Uterus (tissue), 4 donors: ENCODE measurements at places on chromosomes 7 and 10. TPM values are rescaled to one million over a fixed set of nuclear protein-coding genes. Genes with fewer than 3 reads are reported as not detected.

TMEM130 gene
- total RNA-seq = not detected

SPDYE2B gene
- total RNA-seq = not detected

DNA sequence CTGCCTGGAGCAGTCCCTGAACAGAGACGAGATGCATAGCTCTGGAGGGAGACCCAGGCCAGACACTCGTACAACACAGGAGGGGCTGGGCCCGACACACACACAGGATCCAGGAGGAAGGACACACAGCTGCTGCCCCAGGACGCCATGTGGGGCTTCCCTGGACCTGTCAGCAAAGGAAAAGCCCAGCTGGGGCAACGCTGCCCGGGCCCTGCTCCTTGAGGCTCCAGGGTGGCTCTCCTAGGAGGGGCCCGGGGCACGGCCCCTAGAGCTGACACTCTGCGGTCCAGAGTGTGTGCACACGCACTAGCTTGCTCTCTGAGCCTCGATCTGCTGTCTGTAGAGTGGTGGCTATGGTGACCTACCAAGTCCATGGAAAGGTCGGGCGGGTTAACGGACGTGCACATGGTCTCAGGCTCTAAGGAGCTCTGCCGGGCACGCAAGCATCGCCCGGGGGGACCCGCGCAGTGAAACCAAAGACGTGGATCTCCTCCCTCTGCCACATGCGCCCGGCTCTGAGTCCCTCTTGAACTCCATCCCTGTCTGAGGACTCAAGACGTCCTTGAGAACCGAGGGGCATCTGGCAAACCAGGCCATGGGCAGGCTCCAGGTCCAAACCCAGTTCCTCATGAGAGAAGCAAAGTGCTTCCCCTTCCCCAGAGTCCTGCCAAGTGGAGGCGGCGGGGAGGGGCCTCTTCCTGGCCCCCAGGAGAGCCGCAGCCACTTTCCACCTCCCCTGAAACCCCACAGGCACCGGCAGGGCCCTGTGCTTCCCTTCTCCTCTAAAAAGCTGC, 279.0 kb downstream of the ELFN1 start:
- H3K36me3 ChIP-seq = no peaks in the 10 kb centered on the region
- H3K4me1 ChIP-seq = no peaks in the 10 kb centered on the region
- no peak overlapping the region for H3K27ac ChIP-seq
- no peaks in the 10 kb centered on the region for H3K27me3 ChIP-seq
- no peak overlapping the region for H3K4me3 ChIP-seq

GRCh38 chr10:91726355-91726754, 71.9 kb upstream of the TNKS2 start:
- no peaks in the 10 kb centered on the region for H3K36me3 ChIP-seq
- no peaks in the 10 kb centered on the region for H3K4me1 ChIP-seq
- DNase-seq = no peak
- H3K27ac ChIP-seq = no peak overlapping the region
- H3K4me3 ChIP-seq = no peak overlapping the region

PODXL gene
- total RNA-seq = 38.5 TPM

INHBA gene
- total RNA-seq = 5.4 TPM

EVX1 gene
- total RNA-seq = not detected

MRLN gene
- total RNA-seq = not detected

TEX47 gene
- not detected for total RNA-seq

DNA sequence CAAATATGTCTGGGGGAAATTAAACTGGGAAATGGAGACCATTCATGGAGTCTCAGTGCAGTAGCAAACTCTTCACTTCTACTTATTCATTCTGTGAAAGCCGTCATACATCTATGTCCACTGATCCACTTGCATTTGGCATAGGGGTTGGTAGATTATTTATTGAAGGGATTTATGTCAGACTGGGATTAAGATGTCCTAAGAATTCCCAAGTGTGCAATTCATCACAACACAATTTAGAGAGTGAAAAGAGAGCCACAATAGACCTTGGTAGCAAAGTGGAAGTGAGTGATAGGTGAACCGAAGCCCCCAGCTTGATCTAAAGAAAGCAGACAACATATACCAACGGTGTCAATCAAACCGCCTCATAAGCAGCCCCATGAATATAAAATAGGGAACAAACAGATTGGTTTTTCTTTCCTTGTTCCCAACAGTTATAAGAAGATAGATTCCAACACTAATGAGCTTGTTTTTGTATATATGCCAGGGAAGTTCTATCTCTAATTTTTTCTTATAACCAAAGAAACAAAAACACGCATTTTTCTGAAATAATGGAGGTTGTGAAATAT, 234.3 kb downstream of the CACNA2D1 start:
- H3K4me1 ChIP-seq = no peaks in the 10 kb centered on the region
- no peak overlapping the region for H3K27ac ChIP-seq
- no peak for DNase-seq
- no peaks in the 10 kb centered on the region for H3K27me3 ChIP-seq

GRCh38 chr10:86963341-86963919, 4.9 kb upstream of the ADIRF start:
- H3K36me3 ChIP-seq = no peaks in the 10 kb centered on the region
- DNase-seq = no peak
- no peaks in the 10 kb centered on the region for H3K27me3 ChIP-seq
- H3K27ac ChIP-seq = no peak overlapping the region
- no peak overlapping the region for H3K4me3 ChIP-seq

- peak overlapping the region; percentile 77 for H3K27ac ChIP-seq
- no peak overlapping the region for H3K4me3 ChIP-seq
- no peak for DNase-seq
Observed at GRCh38 chr7:17663061-17663675, 277.1 kb downstream of the SNX13 start.

- H3K36me3 ChIP-seq = no peaks in the 10 kb centered on the region
- no peak overlapping the region for H3K27ac ChIP-seq
- no peaks in the 10 kb centered on the region for H3K4me1 ChIP-seq
- H3K4me3 ChIP-seq = no peak overlapping the region
- no peak for DNase-seq
Observed at GRCh38 chr7:117302396-117302795, 20.5 kb downstream of the WNT2 start.

DNA sequence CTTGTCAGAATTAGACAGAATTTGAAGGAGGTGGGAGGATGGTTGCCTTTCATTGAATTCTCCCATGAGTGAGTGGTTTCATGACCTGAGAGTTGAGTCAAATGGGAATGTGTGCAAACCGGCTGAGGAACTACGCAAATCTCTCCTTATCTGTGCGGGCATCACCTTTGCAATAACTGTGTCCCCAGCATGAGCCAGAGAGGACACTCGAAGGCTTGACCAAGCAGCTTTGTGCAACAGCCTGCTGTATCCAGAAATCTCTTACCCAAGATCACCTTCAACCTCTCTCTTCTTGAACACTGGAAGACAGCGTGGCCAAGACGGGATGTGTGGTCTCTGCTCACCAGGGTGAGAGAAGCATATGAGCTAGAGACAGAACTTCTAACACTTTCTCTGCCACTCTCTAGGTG, 93.8 kb upstream of the IKZF1 start:
- no peak overlapping the region for H3K27ac ChIP-seq
- H3K36me3 ChIP-seq = no peaks in the 10 kb centered on the region
- H3K27me3 ChIP-seq = no peaks in the 10 kb centered on the region
- no peak overlapping the region for H3K4me3 ChIP-seq
- DNase-seq = no peak

DNA sequence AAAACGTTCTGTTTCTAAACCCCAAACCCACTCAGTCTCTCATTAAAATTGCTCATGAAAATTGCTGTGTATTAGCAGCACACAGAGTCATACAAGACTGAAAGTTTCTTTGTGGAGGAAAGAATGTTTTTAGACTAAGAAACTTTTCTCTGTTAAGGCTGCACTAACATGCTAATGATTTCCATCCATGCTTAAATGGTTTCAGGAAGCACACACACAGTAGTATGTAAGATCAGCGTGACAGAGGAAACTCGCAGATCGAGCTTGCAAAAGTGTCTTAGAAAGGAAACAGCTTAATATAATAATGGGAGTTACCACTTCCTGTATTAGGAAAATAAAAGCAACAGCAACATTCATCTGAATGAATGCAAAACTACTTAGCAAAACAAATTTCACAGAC, 112.7 kb downstream of the ICA1 start:
- H3K27me3 ChIP-seq = no peaks in the 10 kb centered on the region
- no peaks in the 10 kb centered on the region for H3K36me3 ChIP-seq
- H3K4me3 ChIP-seq = no peak overlapping the region
- no peaks in the 10 kb centered on the region for H3K4me1 ChIP-seq
- no peak for DNase-seq
- H3K27ac ChIP-seq = peak overlapping the region; percentile 40

MNX1 gene
- not detected for total RNA-seq

DNA sequence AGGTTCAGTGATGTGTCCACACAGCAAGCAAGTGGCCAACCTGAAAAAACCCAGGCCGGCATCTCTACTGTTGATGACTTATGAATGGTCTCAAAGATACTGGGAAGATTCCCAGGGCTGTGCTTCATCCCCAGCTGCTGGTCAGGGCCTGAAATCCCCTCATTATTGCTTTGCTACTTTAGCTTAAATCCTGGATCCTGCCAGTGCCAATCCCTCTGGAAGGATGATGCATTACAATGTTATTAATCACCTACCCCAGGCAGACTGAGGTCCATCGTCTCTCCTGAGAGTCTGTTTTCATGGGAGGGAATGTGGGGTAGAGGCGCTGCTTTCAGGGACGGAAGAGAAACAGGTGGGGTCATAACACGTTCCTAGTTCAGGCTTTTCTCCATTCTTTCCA, 371.6 kb downstream of the RPS24 start:
- peak; percentile 11 for DNase-seq
- no peaks in the 10 kb centered on the region for H3K27me3 ChIP-seq
- no peak overlapping the region for H3K4me3 ChIP-seq
- H3K36me3 ChIP-seq = no peaks in the 10 kb centered on the region

DNA sequence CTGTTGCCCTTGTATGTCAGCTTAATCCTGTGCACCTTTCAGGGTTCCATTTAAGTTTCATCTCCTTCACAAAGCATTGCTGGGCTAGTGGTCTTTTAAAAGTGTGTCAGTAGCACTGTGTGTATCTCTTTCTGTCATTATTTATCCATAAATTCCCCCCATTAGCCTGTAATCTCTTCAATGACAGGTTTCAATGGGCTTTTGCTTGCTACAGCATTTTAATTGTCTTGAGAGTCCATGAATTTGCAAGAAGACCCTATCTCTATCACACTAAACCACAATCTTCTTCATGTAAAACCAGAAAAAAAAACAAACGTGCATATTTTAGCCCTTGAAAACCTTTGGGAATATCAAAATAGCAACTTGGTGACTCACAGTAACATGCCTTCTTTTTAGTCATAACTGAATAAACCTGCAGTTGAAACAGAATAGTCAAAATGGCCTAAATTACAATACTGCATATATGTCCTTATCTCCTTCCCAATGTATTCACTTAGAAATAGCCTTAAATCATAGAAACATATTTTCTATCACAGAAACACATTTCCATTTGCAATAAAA, 118.6 kb downstream of the PON1 start:
- no peaks in the 10 kb centered on the region for H3K36me3 ChIP-seq

DNA sequence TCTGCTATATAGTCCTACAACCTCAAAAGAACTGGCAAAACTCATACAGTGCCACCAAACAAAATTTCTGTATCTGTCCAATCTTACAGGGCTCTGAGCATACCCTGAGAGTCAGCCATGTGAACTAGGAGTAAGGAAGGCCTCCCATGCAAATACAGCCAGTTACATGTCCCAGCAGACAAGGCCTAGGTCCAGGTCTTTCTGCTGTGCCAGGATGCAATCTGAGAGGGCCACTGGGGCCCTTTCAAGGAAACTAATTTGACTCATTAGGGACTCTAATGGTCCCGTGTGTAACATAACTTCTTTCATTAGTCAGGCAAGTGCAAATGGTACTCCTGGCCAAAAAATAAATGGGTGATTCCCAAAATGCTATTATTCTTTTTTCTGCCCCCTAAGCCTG, 17.9 kb upstream of the HIBADH start:
- DNase-seq = no peak
- no peak overlapping the region for H3K4me3 ChIP-seq
- no peaks in the 10 kb centered on the region for H3K36me3 ChIP-seq
- no peaks in the 10 kb centered on the region for H3K4me1 ChIP-seq
- no peaks in the 10 kb centered on the region for H3K27me3 ChIP-seq

DNA sequence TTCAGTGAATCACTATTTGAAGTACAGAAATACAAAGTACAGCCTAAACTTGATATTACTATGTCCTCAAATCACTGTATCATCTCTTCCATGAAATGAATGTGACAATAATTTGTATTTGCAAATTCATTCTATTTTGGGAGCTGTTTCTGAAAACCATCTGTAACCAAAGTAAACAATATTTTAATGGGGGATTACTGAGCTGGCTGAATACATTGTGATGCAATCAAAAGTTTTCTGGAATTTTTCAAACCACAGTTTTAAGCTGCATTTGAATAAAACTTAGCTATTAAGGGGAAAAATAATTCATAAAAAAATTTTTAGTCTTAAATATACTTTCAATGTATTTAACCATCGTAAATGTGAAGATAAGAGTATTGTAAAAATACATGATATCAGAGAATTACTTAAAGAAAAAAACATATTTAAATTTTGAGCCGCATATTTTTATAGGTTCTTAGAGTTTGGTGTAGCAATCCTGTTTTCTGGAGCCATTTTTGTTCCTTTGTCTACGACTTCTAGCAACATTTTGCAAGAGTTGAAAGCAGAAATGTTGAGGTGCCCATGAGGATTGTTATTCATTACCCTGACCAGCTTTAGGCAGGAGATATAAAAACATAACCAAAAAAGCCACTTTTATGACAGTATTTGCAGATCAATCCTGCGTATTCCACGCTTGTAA, 45.9 kb upstream of the AGMO start:
- H3K4me3 ChIP-seq = no peak overlapping the region
- H3K27ac ChIP-seq = no peak overlapping the region

GRCh38 chr7:1969459-1970284, 263.1 kb downstream of the MAD1L1 start:
- no peak overlapping the region for H3K27ac ChIP-seq
- no peaks in the 10 kb centered on the region for H3K27me3 ChIP-seq
- no peak for DNase-seq
- no peaks in the 10 kb centered on the region for H3K36me3 ChIP-seq

C10orf62 gene
- not detected for total RNA-seq

PSPH gene
- 20.3 TPM for total RNA-seq

- no peaks in the 10 kb centered on the region for H3K4me1 ChIP-seq
- no peaks in the 10 kb centered on the region for H3K27me3 ChIP-seq
- H3K4me3 ChIP-seq = no peak overlapping the region
- no peaks in the 10 kb centered on the region for H3K36me3 ChIP-seq
Observed at GRCh38 chr10:12271210-12271540, 75.2 kb downstream of the CDC123 start.
